Caudate nucleus (tissue), 63 donors: ENCODE measurements at places on chromosomes 1 and 21.

DNA sequence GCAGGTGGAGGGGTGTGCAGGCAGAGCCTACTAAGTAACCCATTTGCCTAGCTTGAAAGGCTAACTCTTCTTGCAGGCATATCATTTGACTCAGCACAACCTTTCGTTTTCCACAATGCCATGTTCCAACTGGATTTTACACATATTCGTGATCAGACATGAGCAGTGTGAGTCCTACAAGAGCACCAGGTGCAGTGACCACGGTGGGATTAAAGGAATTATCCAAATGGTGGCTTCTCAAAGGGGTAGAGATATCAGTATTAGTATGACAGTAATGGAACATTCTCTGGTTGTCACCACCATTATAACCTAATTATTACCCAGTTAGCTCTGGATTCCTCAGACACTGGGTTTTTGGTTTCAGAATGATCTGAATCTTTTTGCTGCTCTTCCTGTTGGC, 323.5 kb downstream of the LMO4 start:
- DNase-seq: no peak

GRCh38 chr1:245156041-245156735, 1.4 kb downstream of the KIF26B start:
- DNase-seq: peak; percentile 62

- no peak for DNase-seq
These were observed 2.5 kb downstream of the MX2 start for GRCh38 chr21:41364308-41364707.

DNA sequence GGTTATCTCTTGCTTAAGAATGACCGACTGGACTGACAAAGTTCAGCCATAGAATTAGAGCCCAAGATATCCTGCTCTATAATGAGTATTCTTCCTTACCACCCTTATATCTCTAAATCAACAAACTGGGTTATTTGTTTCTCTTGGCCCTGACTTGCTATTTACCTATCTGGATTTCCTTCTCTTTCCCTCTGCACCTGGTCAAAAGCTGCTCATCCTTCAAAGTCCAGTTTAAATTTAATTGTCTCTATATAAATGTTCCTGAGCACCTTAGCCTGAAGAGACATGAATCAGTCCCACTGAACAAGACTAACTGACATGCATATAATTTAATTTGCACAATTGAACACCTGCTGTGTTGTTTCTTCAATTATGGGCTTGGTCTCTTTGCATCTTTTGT, 127.1 kb upstream of the KCNJ15 start:
- no peak for DNase-seq

- no peak for DNase-seq
These were observed 35.2 kb downstream of the RRP1 start for GRCh38 chr21:43824333-43825241.

GRCh38 chr1:177162243-177162642, 2.3 kb downstream of the ASTN1 start:
- no peak for DNase-seq

GRCh38 chr1:186099336-186100104, 275.5 kb downstream of the TPR start:
- DNase-seq: no peak

- no peak for DNase-seq
These were observed 7.4 kb upstream of the MPL start for GRCh38 chr1:43329995-43330751.

- DNase-seq: no peak
These were observed 11.4 kb downstream of the THBS3 start for GRCh38 chr1:155196103-155196892.

GRCh38 chr1:154752273-154753030, 117.6 kb downstream of the KCNN3 start:
- no peak for DNase-seq

DNA sequence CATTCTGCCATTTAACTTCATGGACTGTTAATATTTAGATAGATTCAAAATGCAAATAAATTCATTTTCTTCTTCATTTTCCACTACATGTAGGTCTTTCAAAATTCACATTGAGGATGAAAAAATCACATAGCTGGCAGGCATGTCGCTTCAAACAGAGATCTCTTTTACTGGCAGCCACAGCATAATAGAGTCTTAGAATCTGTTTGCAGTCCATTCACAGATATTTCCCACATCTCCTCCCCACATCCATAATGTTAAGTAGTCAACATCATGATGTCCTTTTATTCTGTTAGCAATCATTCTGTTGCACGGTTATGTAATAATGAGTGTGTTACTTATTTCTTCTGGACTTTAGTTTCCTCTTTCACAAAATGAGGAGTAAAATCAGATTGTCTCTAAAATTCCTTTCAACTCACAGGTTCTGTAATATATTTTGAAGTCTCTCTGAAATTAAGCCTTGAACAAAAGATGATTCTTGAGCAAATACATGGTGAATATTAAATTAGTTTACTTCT, 257.5 kb upstream of the SNX7 start:
- no peak for DNase-seq

DNA sequence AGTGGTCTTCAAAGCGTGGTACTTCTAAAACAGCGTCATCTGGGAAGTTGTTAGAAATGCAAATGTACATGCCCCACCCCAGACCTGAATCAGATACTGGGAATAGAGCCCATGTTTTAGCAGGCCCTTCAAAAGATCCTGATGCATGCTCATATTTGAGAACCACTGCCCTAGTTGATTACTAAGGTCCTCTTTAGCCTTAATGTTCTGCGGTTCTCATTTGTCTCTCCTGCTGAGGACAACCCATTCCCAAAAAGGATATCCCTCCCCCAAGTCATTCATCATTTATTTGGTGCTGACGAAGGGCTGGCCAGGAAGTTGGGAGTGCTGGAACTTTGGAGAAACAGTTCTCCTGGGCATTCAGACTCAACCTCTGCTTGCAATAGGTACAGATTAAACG, 92.4 kb upstream of the RALGPS2 start:
- DNase-seq: no peak

DNA sequence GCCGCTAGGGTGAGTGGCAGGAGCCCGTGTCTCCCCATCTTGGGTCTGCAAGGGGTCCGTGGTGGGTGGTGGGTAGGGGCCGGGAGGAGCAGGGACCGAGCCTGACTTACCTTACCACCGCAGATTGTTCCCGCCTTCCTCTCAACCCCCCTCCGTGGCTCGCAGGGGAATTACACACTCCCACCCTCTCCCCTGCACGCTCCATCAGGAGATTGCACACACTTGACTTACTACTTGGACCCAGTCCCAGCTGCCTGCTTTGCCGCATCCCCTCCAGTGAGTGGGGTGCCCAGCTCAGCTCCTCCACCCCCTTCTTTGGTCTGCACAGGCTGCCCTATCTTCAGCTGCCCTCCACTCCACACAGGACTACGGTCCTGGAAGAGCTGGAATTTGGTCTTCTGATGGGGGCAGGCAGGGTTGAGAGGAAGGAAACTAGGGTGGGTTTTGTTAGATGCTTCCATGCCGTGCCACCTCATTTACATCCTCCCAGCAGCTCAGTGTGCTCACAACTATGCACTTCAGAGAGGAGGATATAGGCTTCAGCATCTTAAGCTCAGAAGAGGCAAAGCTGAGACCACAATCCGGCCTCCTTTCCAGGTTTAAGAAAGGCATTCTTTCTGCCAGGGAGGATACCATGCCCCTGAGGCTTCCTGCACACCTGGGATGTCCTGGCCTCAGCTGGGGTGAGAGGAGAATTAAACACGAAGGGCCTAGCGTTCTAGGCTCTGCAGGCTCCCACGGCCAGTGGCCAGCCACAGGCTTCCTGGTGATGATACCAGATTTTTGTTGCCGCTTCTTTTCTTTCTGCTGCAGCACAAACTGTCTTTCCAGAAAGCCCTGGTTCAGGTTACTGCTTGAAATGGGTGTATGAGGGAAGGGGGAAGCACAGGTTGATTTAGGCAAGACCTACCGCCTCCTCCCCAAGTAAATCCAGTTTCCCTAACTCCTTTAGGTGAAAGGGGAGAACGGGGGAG, 2.3 kb downstream of the KCNC4 start:
- no peak for DNase-seq

DNA sequence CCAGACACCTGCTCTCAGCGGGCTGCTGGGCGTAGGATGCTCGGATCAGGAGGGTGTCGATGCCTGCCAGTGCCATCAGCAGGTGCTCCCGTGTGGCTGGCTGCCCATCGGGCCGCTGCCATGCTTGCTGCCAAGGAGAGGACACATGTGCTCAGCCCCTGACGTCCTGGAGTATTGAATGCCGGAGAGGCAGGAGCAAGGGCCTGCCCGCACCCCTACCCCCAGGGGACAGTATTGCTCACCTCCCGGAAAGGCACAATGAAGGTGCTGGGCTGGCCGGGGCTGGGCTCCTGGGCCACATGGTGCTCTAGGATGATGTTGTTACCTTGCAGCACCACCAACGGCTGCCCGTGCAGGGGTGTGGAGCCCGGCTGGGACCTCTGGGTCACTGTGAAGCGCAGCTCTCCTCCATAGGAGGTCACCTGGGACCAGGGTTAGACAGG, 61.5 kb downstream of the HSPG2 start:
- no peak for DNase-seq

DNA sequence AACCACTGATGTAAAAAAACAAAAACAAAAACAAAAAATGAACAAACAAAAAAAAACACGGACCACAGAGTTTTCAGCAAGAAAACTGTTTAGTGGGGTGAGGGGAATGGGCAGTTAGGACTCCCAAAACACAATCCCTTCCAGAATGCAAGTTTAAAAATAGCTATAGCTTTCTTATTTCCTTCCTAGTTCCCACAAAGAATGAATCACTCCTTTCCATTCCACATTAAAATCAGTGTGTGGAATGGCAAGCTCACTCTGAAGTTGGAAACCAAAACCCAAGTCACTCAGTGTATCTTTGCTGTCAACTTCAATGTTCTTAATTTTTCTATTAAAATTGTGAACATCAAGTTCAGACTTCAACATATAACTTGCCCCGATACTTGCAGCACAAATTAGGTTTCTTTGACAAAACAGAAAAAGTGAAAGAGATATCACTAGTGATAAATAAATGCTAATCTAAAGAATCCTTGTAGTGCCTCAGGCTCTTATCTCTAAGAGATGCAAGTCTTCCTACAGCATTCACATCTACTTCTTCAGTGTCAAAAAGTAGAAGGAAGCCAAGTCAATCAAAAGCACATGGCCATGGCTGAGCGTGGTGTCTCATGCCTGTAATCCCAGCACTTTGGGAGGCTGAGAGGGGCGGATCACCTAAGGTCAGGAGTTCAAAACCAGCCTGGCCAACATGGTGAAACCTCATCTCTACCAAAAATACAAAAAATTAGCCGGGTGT, 45.5 kb downstream of the TOR3A start:
- DNase-seq: no peak

- DNase-seq: peak; percentile 91
These were observed 31.4 kb upstream of the HMGN1 start for GRCh38 chr21:39379986-39380891.

DNA sequence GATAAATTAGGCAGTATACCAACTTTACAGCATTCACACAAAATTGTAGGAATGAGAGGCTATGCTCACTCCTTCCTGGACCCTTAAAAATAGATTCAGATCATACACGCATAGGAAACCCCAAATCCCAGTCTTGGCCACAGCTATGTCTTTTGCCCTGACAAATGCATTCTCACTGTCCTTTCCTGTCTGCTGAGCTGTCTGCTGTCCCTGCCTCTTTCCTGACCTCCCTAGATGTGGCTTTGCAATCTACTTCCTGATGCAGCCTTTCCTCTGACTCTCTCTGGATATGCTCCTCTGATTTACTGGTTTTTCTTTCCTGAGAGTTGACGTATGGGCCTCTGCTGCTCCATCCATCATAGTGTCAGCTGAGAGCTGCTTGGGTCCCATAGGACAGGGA, 59.8 kb upstream of the SLC35F3 start:
- no peak for DNase-seq

- no peak for DNase-seq
These were observed 18.4 kb downstream of the OR2L3 start for GRCh38 chr1:248065071-248065470.

DNA sequence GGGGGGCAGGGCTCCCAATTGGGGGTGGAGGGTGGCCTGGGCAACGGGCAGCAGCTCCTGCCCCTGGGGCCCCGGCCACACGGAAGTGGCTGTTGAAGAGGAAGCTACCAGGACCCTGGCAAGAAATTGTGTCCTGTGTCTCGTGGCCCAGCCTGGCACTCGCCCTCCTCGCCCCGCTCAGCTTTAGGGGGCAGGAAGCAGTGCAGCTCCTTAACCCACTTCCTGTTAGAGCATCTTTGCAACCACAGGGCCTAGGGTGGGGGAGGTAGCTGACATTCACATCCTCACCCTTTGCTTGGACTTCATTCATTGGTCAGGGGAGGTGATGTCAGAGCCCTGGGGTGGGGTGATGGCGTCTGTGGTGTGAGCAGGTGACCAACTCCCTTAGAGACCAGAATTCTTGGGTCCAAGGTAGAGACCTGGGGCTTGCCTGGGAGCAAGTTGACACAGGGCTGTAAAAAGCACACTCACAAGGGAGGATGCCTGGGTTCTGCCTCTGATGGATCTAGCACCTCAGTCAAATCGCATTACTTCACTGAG, at the start of gene ARHGAP30:
TSS of gene ARHGAP30 (minus strand) at position 161 of the 540 bp plus-strand sequence. CDS start 267 bp downstream, outside the sequence.
- DNase-seq: no peak

DNA sequence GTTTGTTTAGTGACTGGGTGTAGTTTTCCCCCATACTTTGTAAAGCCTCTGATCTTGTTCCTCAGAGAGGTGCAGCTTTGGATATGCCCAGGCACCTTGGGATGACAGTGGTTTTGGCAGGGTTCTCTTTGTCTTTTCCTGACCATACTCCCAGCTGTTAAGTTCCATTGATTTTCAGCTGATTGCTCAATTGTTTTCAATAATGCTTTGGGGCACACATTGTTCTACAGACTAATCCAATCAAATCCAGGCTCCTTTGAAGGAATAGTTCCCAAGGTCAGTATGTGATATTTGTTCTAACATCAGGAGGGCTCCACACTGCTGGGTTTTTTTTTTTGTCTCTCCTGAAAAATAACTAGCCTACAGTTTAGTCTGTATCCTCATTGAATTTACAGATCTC, 24.8 kb downstream of the PPP2R5A start:
- DNase-seq: no peak

GRCh38 chr21:42939582-42940413, 14.4 kb upstream of the ERVH48-1 start:
- DNase-seq: no peak
